Right lobe of liver (tissue), 6 donors: ENCODE measurements at places on chromosomes 6 and 20.
A peak's percentile ranks its signal among the peaks of the same experiment; 100 is the strongest.

GRCh38 chr20:23285536-23285935 is 65.1 kb upstream of the NXT1 start:
- DNase-seq = no peak

DNA sequence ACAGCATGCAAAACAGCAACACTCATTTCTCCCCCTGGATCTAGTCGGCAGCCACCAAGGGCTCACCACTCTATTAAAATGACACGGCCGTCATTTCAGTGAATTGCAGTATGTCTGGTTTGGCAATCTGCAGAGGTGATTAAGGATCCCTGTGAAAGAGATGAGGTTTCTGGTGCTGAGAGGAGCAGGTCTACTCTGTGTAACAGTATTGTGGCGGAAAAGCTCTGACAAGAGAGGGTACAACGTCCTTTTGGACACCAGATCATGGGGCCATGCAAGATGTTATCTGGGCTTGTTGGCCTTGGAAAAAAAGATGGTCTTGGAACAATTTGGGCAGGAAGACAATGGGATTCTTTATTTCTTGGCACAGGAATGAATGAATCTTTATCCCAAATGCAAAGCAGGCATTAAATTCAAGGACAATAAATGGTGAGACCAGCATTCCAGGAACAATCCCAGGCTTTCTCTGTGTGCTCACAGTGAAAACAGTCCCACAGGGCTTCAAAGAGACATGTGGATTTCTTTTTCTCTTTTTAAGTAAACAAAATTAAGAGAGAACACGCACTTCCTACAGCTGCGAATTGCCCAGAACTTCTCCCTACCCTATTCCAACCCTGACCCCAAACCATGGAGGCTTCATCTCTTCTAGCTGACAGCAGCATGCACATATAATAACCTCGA is 33.7 kb upstream of the ADGRF1 start:
- DNase-seq = no peak

- no peak for DNase-seq
These were observed 44.1 kb upstream of the ERVFRD-1 start for GRCh38 chr6:11155589-11155988.

- DNase-seq = peak; percentile 75
These were observed 76.0 kb upstream of the ADTRP start for GRCh38 chr6:11854408-11855165.

DNA sequence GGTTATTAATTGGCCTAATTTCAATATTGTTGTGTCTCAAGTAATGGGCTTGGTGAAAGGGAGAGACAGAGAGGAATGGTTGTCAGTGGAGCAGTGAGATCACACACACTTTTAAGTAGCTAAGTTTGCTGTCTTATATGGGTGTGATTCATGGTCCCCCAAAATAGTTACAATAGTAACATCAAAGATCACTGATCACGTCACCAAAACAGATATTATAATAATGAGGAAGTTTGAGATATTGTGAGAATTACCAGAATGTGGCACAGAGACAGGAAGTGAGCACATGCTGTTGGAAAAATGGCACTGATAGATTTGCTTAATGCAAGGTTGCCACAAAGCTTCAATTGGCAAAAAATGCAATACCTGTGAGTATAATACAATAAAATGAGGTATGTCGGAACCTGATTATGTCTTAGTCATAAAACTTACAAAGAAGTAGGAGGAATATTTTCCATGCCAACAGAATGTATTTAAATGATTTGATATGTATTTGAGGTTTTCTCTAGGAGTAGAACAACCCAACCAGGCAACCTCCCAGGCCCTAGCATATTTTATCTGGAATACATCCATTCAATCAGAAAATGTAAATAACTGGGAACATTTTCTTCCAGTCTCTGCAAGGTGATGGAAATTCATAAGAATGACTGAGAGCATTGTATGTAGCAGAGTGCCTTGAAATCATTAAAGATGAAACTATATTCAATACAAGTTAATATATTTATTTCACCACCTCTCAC is 167.8 kb downstream of the CARMIL1 start:
- DNase-seq = no peak
